ENCODE measurements at places on chromosomes 6 and 20.

- peak; percentile 53 for DNase-seq
Observed at GRCh38 chr6:53703047-53703446, 37.5 kb upstream of the KLHL31 start.

DNA sequence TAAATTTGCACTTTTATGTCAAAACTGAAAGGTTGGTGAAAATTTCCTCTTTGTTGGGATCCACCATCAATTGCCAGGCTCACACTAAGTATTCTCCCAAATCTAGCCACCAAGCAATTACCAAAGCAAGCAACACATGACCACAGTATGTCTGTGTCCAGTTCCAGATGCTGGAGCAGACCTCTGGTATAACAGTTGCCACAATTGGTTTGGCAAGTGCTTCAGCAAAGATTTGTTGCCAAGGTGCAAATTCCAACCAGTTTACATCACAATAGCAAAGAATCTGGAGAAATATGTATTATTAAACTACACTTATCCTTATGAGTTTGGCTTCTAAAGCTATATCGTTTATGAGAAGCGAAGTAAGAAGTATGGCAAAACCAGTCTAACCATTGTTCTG is 6.4 kb downstream of the GTF2H5 start:
- DNase-seq: no peak

GRCh38 chr20:34507702-34508413 is 8.4 kb upstream of the DYNLRB1 start:
- DNase-seq: no peak

GRCh38 chr20:6044115-6044514 is 9.7 kb downstream of the LRRN4 start:
- no peak for DNase-seq

- DNase-seq: peak; percentile 61
Observed at GRCh38 chr6:136920216-136920615, 1.9 kb upstream of the SLC35D3 start.

GRCh38 chr6:129475477-129476247 is 234.3 kb downstream of the ARHGAP18 start:
- peak; percentile 92 for DNase-seq

DNA sequence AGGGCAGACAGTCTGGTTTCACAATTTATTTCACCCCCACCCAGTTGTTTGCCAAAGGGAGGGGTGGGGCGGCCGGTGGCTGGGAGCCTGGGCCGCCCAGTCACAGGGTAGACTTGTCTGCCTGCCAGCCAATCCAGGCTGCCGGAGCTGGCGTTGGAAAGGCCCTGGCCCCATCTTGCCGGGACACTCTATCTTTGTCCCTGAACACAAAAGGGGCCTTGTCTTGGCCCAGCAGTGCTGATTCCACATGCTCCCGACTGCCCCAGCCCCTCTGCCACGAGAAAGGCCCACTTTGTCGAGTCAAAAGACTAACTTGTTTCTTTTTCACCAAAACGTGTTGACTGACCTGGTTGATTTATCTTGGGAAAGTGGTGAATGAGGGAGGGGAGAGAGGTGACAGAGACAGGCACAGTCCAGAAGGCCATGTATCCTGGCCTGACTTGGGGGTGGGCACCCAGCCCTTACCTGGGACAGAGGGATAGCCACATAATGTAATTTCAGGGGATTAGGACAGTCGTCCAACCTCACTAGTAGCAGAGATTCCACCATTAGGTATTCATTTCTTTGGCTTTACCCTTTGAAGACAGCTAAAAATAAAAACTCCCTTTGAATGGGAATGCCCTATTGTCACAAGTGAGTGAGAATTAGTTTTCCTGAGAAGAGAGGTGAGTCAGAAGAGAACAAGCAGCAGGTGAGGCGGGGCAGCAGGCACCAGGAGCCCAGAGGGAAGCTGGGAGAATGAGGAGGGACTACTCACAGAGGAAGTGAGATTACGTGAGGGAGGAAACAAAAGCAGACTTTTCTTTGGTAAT is 67.0 kb upstream of the SIRPA start:
- no peak for DNase-seq

DNA sequence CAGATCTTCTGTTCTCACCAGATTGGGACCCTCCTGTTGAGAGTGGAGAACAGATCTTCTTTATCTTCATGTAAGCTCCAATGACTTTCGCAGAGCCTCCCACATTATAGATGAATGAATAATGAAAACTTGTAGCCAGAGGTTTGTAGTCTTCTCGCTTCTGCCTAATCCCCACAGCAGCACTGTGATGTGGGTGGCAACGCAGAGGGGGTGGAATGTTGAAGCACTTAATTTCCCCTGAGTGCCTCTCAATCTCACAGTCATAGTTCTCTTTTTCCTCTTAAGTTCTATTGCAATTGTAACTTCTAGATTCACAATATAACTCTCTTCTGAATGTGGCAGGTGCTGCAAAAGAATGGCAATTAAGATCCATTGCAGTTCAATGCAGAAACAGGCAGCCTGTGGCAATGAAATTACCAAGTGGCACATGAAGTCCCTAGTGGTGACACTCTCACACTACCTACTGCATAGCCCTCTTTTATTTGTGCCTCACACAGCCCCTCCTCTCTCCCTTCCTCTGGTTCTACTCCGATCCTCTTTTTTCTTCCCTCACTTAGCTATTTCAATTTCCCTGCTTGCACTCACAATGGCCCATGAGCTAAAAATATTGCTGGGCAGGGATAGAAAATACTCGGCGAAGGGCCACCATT is 281.9 kb downstream of the UBE3D start:
- DNase-seq: peak; percentile 58

DNA sequence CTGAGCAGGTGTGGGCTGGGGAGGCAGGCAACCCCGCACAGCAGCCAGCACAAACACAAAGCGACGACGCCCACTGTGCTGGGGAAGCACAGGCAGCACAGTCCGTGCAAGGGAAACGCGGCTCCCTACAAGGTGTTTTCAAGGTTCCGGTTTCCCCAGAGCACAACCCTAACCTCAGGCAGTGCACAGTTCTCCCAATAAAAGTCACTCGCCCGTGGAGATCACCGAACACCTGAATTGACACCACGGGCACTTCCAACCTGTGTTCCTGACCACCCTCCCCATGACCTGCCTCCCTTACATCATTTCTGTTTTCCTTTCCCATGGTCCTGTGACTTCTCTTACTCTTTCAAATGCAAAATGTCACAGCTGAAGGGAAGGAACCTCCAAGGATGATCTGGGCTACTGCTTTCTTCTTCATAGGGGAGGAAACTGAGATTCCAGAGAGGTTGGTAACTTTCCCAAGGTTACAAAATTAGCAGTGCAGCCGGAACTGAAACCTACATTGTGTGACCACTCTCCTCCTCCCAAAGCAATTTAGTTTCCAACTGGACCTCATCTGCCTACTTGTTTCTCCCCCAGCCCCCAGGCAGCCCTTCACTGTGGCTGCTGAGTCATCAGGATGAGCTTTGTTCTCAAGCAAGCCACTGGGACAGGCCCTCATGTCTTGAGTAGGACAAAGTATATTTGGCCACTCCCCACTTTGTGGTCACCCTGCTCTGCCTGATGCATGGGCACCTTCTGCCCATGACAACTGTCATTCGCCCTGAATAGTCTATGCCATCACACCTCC is 125.3 kb downstream of the ATXN1 start:
- no peak for DNase-seq

All from NCI-H146 (cell line).